ENCODE measurements at places on chromosomes 2 and 18.

- DNase-seq = no peak
These were observed 42.0 kb downstream of the ABHD3 start for GRCh38 chr18:21662581-21662980.

DNA sequence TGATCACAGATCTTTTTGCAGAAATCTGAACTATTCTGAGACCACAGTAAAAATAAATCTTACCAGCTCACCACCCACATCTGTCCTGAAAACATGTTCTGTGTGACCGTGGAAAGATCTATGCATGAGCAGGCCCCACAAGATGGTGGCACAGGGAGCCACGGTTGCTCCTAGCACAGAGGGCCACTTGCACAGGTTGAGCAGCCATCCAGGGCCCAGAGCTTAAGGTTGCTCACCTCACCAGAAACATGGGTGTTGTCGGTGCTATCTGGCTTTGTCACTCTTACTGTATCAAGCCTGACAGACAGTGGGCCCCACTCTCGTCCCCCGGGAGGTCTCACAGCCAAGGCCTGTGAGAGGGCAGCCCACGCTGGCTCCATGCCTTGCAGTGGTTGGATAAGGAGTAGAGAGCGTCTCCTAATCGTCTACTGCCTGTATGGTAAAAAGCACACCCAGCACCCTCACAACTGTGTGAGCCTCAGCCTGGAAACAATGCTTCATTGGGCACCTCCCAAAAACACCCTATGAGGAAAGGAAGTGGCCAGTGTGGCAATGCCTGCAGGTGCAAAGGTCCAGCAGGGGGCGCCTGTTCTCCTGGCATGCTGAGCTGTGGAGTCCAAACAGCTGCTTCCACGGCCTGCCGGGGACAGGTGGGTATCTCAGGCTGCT is 19.6 kb downstream of the TUBB6 start:
- peak; percentile 57 for DNase-seq

DNA sequence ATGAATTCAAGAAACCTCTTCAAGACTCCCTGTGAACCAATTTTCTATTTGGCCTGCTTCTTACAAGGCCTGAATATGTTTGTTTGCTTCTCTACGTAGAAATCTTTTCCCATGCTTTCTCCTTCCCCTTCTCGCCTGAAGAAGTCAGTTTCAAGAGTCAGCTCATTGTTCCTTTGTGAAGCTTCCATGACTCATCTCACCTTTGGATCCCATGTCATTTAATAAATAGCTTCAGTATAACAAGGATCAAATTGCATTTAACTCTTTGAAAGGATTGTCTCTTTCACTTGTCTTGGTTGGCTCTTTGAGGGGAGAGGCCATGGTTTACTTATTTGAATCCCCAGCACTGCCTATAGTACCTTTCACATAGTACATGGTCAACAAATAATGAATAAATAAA is 28.4 kb downstream of the CPS1 start:
- no peak for DNase-seq

DNA sequence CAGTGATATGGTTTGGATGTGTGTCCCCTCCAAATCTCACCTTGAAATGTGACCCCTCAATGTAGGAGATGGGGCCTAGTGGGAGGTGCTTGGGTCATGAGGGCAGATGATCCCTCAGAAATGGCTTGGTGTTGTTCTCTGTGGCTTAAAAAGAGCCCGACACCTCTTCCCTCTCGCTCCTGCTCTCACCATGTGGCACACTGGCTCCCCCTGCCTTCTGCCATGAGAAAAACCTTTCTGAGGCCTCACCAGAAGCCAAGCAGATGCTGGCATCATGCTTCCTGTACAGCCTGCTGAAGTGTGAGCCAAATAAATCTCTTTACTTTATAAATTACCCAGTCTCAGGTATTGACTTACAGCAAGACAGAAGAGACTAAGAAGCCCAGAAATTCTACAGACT is 357.1 kb downstream of the NRXN1 start:
- no peak for DNase-seq

DNA sequence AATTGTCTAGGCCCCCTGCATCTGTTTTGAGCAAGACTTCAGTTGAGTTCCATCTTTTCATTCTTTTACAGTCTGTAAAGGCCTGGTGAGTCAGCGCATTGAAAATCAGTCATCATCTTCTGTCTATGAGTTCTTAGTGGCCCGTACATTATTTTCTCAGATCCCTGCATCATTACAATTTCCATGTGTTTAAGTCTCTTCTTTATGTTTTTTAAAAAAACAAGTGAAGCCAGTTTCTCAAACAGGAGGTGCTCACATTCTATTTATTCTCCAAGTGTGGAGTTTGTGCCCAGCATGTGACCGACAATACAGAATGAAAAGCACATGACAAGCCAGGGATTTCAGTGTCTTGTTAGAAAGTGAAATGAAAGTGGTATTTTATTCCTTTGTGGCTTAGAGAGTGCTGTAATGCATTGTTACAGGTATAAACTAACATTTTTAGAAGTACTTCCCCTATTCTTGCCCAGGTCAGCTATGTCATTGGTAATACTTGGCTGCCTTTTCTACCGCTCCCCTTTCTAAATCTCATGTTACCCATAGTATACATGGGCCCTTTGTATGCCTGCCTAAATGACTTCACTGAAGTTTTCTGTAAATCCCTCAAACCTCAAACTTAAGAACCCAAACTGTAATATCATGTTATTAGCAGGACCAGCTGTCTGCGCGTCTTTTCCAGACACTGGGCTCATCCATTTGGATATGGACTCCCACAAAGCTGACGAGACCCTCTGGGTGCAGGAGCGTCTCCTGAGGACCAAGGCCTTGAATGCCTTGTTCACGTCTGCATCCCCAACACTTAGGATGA is 67.6 kb downstream of the FEZ2 start:
- no peak for DNase-seq

- DNase-seq = no peak
These were observed 139.0 kb downstream of the UXS1 start for GRCh38 chr2:106054880-106055655.

DNA sequence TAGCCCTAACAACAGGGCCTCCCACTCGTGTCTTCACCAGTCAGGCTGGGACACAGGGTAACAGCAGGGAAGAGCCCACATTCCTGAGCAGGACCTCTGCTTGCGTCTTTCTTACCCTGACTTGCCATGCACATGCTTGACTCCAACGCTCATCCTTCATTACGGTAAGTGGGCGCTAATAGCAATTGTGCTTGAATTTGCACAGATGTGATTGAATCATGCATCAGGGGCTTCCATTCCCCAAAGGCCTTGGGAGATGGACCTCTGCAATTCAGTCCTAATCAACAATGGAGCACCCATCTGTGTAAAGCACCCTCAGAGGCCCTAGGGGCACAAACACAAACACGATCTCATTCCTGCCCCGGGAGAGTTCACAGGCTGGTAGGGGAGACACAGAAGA is 13.5 kb downstream of the TEX51 start:
- no peak for DNase-seq

GRCh38 chr2:43526994-43527393 is 68.8 kb downstream of the THADA start:
- DNase-seq = no peak

- no peak for DNase-seq
These were observed 50.6 kb downstream of the LYPD6B start for GRCh38 chr2:149089068-149089467.

DNA sequence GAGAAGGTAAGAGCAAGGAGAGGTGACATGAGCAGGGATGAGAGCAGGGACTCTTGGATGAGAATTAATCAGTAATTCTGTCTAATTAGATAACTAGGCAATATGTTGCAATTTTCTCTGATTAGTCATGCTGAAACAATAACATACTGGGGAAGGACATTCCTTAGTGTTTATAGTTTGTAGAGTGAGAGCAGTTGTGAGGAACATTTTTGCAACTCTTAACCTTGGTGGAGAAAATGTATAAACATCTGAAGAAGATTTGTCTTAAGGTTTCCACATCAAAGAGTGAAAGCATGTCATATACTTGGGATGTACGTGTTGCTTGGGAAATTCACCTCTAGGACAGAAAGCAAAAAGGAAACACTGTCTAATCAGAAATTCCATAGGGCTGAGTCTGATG is 955.4 kb upstream of the FANCL start:
- DNase-seq = no peak

GRCh38 chr2:32937602-32938448 is 8.9 kb upstream of the LTBP1 start:
- DNase-seq = no peak

GRCh38 chr18:23994361-23994902 is 20.1 kb upstream of the TTC39C start:
- DNase-seq = no peak

DNA sequence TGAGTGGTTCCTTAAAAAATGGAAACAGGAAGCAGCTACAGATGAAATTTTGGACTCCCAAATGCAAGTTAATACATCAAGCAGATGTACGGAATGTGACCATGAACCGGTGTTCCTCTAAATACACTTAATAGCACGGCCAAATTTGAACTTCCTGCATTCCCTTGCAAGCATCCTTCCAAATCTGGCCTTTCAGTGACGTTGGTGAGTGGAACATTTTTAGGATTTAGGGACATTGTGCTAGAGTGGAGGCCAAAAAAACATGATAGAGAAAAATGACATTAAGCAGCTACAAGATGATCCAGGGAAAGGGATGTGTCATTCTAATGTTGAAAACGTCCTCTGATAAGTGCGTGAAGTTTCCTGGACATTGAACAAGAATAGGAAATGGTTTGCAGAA is 62.1 kb downstream of the CTAGE1 start:
- DNase-seq = no peak

GRCh38 chr2:36376319-36376765 is 20.8 kb downstream of the CRIM1 start:
- DNase-seq = no peak

- no peak for DNase-seq
These were observed 34.3 kb upstream of the RMP24 start for GRCh38 chr18:35938158-35938557.

DNA sequence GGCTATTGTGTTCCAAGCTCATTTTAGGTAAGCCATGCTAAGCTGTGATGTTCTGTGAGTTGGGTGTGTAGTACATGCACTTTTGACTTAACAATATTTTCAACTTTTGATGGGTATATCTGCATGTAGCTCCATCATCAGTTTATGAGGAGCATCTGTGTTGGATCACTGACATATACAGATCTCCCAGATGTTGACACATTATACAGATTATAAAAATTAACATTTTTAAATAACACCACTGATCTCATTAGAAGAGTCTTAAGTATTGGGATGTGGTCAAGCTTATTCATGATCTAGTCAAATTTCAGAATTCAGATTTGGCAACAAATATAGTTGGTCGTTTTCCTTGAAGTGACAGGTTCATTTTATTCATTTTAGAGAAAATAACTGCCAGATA is 51.7 kb downstream of the CAB39 start:
- no peak for DNase-seq

- no peak for DNase-seq
These were observed 111.1 kb downstream of the CYP26B1 start for GRCh38 chr2:72036595-72036994.

DNA sequence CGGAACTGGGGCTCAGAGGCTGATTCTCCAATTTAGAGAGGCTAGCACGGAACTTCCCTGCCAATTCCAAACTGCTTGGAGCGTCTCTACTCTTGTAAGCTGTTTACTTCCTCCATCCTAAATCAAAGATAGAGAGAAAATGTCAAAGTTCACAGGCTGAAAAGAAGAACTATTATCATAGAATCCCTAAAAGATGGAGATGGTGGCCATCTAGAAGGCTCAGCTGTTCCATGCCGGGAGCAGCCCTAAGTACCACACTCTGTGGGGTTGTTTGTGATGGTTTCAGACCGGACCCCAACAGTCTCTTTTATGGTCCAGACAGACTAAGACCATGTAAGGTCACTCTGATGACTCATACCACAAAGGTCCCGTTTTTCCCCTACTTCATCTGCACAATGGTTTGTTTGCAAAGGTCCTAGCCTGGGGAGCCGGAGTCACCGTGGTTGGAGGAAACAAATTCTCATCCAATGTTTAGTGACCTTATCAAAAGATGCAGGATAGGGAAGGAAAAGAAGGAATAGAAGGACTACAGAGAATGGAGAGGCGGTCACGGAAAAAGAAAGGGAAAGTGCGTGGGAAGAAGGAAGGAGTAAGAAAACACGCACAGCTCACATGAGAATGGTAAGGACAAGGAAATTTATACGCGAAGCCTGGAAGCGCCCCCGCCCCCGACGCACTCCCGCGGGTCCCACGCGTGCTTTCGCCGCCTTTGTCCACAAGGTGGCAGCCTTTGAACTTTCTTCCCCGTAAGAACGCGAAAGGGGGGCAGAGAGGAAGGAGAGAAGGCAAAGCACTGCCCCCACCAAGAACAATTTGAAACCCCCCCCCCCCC is 453 bp upstream of the ANTXR1 start:
- no peak for DNase-seq

GRCh38 chr2:136012315-136012714 is 26.9 kb upstream of the DARS1 start:
- DNase-seq = no peak

GRCh38 chr2:49426996-49427395 is 272.7 kb upstream of the FSHR start:
- DNase-seq = no peak

- no peak for DNase-seq
These were observed 431.9 kb upstream of the HS6ST1 start for GRCh38 chr2:128750328-128751165.

DNA sequence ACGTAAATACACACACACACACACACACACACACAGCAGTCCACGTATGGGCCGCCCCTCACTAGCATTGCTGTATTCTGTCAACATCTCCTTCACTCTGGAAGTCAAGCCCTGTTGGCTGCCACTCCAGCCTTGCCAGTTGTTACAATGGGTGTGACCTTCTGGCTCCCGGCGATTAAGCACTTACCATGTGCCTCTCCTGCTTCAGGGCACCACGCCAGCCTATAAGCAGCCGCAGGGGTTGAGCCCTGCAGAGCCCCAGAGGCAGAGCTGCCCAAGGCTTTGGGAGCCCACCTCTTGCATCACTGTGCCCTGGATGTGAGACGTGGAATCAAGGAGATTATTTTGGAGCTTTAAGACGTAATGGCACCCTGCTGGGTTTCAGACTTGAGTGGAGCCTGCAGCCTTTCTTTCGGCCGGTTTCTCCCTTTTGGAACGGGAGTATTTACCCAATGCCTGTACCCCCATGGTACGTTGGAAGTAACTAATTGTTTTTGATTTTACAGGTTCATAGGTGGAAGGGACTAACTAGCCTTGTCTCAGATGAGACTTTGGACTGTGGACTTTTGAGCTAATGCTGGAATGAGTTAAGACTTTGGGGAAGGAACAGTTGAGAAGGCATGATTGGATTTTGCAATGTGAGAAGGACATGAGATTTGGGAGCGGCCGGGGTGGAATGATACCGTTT is 54.5 kb upstream of the ROCK2 start:
- no peak for DNase-seq

- no peak for DNase-seq
These were observed 15.3 kb upstream of the IL36G start for GRCh38 chr2:112962308-112963175.

DNA sequence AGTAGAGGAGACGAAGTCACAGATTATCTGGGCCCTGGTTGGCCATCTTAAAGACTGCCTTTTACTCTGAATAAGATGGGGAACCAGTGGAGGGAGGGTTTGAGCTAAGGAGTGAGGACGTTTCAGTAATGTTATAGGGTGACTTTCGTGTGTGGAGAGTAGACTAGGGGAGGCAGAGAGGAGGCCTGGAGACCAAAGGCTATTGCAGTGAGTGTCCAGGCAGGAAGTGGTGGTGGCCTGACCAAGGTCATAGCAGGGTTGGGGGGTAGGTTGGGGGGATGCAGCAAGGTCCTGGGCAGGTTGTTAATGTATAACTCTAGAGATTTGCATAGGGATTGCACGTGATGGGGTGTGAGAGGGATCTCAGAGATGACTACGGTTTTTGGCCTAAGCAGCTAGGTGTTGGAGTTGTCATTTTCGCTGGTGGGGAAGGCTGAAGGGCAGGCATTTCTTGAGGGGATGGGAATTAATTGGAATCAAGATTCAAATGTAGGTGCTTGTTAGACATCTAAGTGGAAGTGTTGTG is 4.9 kb downstream of the CEP192 start:
- DNase-seq = no peak
